T-helper 17 cell (primary cell): ENCODE measurements at places on chromosomes 3 and 15.

- no peak for DNase-seq
Observed at GRCh38 chr15:89754361-89755154, 3.5 kb upstream of the MESP1 start.

DNA sequence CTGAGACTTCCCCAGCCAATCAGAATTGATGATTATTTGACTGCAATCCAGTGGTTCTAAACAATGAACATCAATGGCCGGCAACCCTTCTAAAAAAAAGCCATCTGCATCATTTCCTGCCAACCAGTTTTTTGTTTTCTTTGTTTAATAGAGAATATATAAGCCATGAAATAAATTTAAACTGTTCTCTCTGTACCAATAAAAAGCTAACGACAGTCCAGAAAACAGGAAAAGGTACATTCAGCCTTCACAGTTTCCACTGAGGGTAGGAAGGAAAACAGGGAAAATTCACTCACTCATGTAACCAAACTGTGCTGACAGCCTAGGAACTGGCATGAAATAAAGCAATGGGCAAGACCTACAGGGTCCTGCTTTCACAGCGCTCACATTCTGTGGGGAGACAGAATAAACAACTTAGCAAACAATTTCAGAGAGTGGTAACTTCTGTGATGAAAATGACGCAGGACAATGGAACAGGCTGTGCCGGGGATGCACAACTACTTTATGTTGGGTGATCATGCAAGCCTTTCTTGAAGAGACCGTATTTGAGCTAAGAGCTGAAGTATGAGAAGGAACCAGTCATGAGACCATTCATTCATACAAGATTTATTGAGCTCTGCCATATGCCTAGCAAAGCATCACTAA lies 630.1 kb downstream of the MAGI1 start:
- no peak for DNase-seq

GRCh38 chr3:172771672-172772071 lies 21.1 kb downstream of the ECT2 start:
- no peak for DNase-seq

GRCh38 chr3:24628523-24629258 lies 134.0 kb upstream of the THRB start:
- DNase-seq: no peak

DNA sequence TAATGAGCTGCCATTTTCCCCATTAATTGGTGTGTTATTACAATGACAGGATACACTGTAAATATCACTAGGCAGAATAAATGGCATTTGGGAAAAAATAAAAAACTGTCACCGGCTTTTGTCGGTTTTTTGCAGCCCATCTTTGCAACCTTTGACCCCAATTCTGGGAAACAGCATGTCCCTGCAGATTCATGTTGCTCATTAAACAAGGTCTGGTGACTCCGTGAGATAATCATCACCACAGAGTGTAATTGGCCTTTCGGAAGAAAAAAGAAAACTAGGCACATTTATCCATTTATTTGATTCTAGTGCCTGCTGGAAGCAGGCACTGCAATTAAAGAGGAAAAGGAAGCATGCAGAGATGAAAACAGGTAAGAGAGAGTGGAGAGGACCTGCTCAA lies 64.5 kb downstream of the TRAT1 start:
- DNase-seq: no peak

- DNase-seq: no peak
Observed at GRCh38 chr3:194773771-194774455, 88.2 kb downstream of the FAM43A start.

GRCh38 chr3:84039099-84039498 lies 919.7 kb upstream of the CADM2 start:
- DNase-seq: no peak

DNA sequence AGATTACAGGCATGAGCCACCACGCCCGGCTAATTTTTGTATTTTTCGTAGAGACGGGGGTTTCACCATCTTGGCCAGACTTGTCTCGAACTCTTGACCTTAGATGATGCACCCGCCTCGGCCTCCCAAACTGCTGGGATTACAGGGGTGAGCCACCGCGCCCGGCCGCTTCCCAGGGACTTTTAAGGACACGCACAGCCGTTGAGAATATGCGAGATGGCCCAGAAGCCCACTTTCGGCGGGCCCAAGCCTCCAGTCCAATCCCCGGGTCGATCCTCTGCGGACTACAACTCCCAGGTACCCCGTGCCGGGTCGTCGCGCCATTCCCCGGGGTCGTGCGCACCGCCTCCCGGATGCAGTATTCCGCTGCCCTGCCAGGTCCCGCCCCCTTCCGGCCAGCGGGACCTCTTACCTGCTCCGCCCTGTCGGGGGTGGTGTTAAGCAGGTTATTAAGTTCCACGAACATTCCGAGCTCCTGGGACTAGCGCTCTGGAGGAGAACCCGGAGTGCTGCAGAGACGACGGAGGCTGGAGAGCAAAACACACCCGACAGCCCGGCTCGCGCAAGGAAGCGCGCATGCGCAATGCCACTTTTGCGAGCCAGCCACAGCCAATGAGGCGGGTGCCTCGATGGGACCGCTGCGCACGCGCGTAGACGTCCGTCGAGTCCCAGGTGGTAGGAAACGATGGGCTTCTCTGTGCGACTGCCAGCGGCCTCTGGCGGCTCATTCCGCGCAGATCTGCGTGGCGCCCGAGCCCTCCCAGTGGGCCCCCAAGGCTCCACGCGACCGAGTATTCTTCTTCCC lies at the start of gene ELP6:
Gene ELP6, minus strand, starts transcription at position 588 of the 805 bp plus-strand sequence. Its CDS starts 122 bp downstream, at position 466.
- peak; percentile 95 for DNase-seq

DNA sequence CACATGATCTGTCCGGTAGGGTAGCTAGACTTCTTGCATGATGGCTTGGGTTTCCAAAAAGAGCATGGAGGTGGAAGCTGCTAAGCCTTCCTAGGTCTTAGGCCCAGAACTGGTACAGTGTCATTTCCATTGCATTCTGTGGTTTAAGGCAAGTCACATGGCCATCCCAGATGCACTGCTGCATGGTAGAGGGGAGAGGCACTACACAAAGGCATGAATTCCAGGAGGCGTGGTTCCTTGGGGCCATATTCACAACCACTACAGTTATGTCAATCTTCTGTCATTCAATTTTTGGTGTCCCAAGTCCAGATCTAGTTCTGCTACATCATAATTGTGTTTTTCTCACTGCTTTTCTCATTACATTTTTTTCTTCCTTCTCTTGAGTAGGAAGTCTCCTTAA lies 122.2 kb upstream of the CHRM5 start:
- no peak for DNase-seq

GRCh38 chr3:20622304-20622703 lies 436.3 kb upstream of the SGO1 start:
- DNase-seq: no peak

- DNase-seq: peak; percentile 93
Observed at GRCh38 chr3:48301020-48301799, 32.3 kb downstream of the SPINK8 start.

GRCh38 chr3:120894316-120895057 lies 13.5 kb upstream of the STXBP5L start:
- DNase-seq: no peak
